ENCODE measurements at places on chromosomes 16 and 17. TPM values are rescaled to one million over a fixed set of nuclear protein-coding genes. Genes with fewer than 3 reads are reported as not detected.

MNT gene
- total RNA-seq: 7.5 TPM

GPR142 gene
- not detected for total RNA-seq

KRTAP2-1 gene
- total RNA-seq: not detected

ORC6 gene
- 1.7 TPM for total RNA-seq

PMP22 gene
- total RNA-seq: not detected

CRYM gene
- total RNA-seq: 0.64 TPM

CSH1 gene
- total RNA-seq: not detected

Measured in tracheal epithelial cell (primary cell).